ENCODE measurements at places on chromosomes 7 and 10. TPM values are rescaled to one million over a fixed set of nuclear protein-coding genes. Genes with fewer than 3 reads are reported as not detected.

The PON1 gene
- 0.28 TPM for polyA plus RNA-seq

The STOX1 gene
- polyA plus RNA-seq = 2.0 TPM

The AGR2 gene
- polyA plus RNA-seq = 34.7 TPM

The C10orf67 gene
- polyA plus RNA-seq = 0.37 TPM

The SLC13A1 gene
- not detected for polyA plus RNA-seq

The CTBP2 gene
- polyA plus RNA-seq = 40.3 TPM

The OR6V1 gene
- polyA plus RNA-seq = not detected

The CTAGE8 gene
- 0.65 TPM for polyA plus RNA-seq

The PHYHIPL gene
- polyA plus RNA-seq = 2.1 TPM

The ZPBP gene
- not detected for polyA plus RNA-seq

The MGAM2 gene
- polyA plus RNA-seq = 0.06 TPM

The C10orf143 gene
- polyA plus RNA-seq = 4.2 TPM

The C7orf33 gene
- 1.1 TPM for polyA plus RNA-seq

The DNAJC12 gene
- polyA plus RNA-seq = 7.0 TPM

The TAS2R5 gene
- polyA plus RNA-seq = 0.83 TPM

The SUFU gene
- polyA plus RNA-seq = 21.5 TPM

The NXPH1 gene
- 0.28 TPM for polyA plus RNA-seq

The PAPOLB gene
- polyA plus RNA-seq = not detected

The ADD3 gene
- 114 TPM for polyA plus RNA-seq

The PRTFDC1 gene
- 20.3 TPM for polyA plus RNA-seq

The DLG5 gene
- 21.2 TPM for polyA plus RNA-seq

The SAMD9L gene
- polyA plus RNA-seq = 5.5 TPM

The VSTM4 gene
- 35.5 TPM for polyA plus RNA-seq

The FAM13C gene
- 31.9 TPM for polyA plus RNA-seq

The SPOCK2 gene
- polyA plus RNA-seq = 4.3 TPM

The METTL2B gene
- polyA plus RNA-seq = 15.3 TPM

The SPRN gene
- polyA plus RNA-seq = 4.0 TPM

The AZGP1 gene
- 0.83 TPM for polyA plus RNA-seq

The CALML5 gene
- polyA plus RNA-seq = 2.2 TPM

The GIMAP8 gene
- polyA plus RNA-seq = 7.0 TPM

The PRPS1L1 gene
- polyA plus RNA-seq = not detected

The SMURF1 gene
- 11.2 TPM for polyA plus RNA-seq

The PLXDC2 gene
- polyA plus RNA-seq = 39.0 TPM

The NAT16 gene
- not detected for polyA plus RNA-seq

The ITGB1 gene
- polyA plus RNA-seq = 370 TPM

The GATA3 gene
- polyA plus RNA-seq = 0.76 TPM

The OR2A12 gene
- not detected for polyA plus RNA-seq
